ENCODE measurements at places on chromosomes 4 and X.

DNA sequence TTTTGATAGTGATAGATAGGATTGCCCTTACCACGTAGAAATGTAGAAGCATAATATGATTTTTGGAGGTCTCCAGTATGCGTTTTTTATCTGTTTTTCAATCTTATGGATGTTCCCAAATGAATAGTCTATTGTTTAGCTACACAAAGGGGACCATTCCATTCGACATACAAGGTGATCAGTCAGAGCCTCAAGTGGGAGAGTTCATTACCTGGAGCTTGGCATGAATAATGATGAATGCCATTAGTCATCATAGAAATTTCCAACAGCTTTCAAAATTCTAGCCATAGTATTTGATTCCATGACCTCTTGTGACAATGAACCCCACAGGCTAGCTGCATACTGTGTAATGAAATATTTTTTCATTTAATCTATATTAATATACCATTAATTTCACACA, 123.6 kb downstream of the PDHA2 start:
- DNase-seq = no peak

GRCh38 chr4:3253808-3254207, 4.8 kb downstream of the MSANTD1 start:
- DNase-seq = no peak

DNA sequence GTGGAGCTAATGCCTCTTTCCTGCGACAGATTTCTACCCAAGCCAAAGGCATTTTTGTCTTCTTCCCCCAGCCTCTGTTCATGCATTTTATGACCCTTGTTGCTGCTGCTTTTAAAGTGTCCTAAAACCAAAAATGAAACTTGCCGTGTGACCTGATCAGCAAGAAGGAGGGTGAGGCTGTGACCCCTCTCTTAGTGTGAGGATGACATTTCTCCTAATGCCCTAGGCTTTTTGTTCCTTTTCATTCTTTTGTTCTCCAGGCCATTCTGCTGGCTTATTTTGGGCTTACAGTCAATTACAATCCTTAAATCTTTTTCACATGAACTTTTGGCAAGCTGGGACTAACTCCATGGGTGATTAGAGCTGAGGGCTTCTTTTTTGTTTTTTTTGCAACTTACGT, 34.4 kb downstream of the PTTG2 start:
- DNase-seq = no peak

DNA sequence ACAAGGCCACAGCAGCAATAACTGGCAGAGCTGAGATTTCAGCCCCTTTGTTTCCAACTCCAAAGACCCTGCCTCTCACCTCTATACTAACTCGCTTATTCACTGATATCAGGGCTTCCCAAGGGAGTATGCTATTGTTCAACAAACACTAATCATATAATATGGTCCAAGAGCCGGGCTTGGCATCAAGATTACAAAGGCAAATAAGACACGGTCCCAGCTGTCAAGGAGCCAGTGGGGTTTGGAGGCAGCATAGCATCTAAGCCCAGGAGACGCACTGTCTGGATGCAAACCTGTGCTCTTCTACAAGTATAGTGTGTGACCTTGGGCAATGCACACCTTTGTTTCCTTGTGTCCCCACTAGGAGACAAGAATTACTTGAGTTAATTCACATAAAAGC, 28.7 kb downstream of the PAPSS1 start:
- DNase-seq = no peak

DNA sequence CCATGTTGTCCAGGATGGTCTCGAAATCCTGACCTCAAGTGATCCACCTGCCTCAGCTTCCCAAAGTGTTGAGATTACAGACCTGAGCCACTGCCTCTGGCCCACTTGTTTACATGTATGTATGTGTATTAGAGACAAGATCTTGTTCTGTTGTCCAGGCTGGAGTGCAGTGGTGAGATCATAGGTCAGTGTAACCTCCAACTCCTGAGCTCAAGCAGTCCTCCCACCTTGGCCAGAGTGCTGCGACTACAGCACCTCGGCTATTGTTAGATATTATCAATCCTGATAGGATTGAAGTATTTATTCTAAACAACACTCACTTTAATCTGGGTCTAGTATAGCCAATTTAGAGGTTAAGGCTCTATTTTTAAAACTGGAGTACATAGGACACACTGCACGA, 36.0 kb downstream of the PAGE1 start:
- DNase-seq = no peak

DNA sequence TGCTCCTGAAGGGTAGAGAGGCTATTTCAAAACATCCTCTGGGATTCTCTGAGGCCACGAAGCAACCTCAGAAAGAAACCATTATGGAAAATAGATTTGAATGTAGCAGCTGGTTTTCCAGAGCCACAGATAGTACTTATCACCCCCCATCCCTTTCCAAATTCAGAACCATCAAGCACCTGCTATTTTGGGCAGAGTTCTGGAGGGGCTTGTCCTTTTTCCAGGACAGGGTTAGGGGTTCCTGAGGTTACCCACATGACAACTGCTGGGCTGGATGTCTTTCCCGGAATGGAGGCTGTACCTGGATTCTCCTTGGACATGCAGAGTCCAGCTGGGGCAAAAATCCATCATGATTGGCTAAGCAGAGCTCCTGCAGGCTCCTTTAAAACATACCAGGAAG, 22.0 kb upstream of the ZXDA start:
- DNase-seq = no peak

DNA sequence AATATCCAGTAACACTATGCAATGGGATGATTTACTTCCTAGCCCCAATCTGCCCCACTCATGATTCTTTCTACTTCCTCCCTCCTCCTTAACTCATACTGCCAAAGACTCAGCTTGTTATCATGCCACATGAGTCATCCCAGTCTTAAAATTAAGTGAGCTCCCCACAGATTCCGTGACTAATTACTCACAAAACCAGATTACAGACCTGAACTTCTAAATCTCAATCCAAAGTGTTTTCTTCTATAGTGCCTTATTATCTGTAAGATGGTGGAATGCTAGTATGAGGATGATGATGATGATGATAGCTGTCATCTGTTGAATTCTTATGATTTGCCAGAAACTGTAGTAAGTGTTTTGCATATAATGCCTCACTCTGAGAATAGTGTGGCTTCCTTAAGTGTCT, 27.7 kb upstream of the GPC3 start:
- DNase-seq = no peak

DNA sequence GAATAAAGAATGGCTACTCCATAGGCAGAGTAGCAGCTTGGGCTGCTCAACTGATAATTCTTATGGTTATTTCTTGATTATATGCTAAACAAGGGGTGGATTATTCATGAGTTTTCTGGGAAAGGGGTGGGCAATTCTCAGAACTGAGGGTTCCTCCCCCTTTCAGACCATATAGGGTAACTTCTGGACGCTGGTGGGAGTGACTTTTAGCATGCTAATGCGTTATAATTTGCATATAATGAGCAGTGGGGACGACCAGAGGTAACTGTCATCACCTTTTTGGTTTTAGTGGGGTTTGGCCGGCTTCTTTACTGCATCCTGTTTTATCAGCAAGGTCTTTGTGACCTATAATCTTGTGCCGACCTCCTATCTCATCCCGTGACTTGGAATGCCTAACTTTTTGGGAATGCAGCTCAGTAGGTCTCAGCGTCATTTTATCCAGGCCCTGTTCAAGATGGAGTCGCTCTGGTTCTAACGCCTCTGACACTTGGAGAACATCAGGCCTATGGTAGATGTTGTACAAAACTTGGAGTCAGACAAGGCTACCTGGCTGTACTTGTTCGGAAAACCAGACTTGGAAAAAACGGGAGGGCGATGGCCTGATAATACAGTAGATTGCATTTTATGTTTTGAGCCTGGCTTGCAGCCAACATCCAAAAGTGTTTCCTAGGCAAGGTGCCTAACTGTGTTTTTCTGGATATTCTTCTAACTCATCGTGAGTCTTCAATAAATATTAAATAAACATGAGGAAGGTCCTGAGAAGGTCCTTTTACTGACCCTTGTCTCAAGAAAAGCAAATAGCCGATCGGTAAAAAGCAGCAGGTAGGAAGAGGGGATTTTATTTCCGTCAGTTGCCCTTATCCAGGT, 1.8 kb upstream of the TMEM164 start:
- DNase-seq = no peak

DNA sequence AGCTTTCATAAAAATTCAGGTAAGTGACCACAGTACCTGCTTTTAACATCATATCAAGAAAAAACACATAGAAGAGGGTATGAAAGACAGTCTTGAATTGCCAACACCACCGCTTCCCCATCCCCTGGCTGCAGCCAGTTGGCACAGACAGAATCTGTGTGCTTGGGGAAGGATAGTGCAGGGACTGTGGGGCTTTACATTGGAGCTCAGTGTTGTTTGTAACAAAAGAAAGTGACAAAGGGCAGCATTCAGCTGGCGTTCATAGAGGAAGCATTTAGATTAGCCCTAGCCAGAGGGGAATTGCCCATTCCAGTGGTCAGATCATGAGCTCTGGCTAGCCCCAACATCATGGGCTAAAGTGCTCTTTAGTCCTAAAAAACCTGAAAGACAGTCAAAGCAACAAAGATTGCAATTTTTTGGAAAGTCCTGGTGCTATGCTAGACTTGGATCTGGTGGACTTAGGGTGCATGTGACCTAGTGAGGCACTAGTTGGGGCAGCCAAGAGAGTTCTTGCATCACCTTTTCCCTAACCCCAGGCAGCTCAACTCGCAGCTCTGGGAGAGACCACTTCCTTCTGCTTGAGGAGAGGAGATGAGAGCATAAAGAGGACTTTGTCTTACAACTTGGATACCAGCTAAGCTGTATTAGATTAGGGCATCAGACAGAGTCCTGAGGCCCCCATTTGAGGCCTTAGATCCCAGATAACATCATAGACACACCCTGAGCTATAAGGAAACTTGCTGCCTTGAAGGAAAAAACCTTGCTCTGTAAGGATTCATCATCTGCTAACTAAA, 1602.4 kb upstream of the ADGRL3 start:
- DNase-seq = no peak

DNA sequence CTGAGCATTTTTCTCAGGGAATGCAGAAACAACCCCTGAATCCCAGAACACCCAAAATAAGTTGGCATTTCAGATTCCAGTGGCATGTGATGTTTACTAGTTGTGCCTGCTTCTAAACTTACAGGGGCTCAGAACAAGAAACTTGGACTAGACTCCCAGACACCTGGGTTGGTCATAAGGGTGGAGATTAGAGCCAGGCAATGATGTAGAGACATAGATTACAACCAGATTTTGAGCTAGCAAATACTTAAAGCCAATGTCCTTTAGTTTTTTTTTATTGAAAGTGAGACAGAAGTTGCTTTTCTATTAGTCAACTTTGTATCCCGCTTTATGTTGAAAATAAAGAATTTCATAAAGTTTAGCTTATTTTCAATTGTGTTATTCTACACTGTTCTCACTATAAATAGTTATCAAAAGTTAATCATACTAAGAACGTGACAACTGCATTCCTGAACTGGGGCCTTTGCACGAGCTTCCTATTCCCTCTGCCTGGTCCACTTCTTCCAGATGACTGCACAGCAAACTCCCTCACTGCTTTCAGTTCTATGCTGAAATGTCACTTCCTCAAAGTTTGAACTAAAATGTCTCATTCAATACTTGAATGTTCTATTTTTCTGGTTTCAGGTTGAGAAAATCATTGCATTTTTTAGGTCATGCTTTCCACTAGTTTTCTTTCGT, 224.7 kb upstream of the PPP1R2C start:
- no peak for DNase-seq

DNA sequence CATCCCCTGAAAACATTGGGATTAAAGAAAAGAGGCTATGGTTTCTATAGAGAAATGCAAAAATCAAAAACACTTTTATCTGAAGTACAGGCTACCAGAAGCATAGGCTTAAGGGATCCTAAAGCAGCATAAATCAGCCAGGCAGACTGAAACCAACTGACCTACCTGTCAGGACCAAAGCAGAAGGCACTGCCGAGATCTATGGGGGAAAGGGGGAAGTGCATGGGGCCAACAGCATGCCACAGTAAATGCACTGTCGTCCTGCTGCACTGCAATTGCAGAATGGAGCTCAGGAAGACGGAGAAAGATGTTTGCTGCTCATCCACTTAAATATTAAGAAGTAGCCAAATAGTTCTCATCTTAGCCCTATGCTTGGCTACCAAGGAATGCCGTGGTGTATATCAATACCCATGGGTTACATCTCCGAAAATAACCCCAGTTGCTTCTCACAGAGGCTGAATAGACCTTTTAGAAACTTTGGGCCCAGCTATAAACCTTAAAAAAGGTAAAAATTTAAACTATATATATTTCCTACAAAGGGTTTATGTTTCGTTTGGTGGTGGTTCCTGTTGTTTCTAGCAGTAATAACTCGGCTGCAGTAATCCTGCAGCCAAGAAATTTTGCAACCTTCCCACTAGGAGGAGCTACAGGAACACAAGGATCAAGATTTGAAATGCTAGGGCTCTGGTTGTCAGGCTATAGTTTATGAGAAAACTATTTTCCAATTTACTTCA, 312.2 kb upstream of the DIAPH2 start:
- no peak for DNase-seq

- DNase-seq = no peak
These were observed 1297.3 kb downstream of the C4orf33 start for GRCh38 chr4:130393231-130393630.

GRCh38 chr4:100633269-100633668, 115.4 kb upstream of the EMCN start:
- no peak for DNase-seq

DNA sequence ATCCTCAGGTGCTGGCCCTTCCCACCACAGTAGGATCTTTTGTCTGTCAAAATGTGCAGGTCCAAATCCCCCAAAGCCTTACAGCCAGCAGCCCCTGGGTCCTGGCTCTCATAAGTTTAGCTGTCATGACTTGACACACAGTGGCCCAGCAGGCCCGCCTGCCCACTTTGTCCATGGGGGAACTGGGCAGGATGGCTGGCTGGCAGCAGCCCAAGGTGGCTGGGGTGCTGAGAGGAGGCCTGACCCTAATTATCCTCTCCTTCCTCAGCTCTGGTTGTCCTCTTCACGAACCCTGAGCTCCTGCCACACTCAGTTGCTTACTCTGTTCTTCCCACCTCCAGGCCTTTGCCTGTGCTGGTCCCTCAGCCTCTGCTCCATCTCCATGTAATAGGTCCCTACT, 46.4 kb upstream of the PJA1 start:
- DNase-seq = no peak

- DNase-seq = no peak
These were observed 31.3 kb downstream of the CXCL13 start for GRCh38 chr4:77636902-77637301.

DNA sequence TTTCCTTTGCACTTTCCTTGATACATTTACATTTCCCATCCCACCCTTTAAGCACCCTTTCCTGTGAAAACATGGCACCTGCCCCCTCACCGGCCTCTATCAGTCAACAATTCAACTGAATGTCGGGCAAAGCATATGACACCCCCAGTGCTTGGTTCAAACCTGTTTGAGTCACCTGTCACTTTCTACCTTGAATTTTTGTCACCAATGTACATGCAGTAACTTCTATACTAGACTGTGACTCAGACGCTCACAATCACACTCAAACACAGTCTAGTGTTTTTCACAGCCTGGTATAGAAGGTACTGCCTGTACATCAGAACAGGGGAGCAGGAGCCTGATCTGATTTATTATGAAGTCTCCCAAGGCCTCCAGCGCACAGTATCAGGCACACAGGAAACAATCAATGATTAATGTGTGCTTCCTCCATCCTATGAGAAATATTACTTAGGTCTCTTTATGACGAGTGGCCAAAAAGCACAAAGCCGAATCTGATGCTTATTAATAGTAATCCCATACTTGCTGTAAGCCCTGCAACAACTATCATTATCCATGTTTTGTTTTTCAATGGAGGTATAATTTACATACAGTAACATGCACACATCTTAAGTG, 49.2 kb upstream of the FAM9C start:
- DNase-seq = no peak
